ENCODE measurements at places on chromosomes 2 and 18. TPM values are rescaled to one million over a fixed set of nuclear protein-coding genes. Genes with fewer than 3 reads are reported as not detected.

GRCh38 chr2:239255628-239256349 is 145.0 kb downstream of the HDAC4 start:
- no peak overlapping the region for H3K4me3 ChIP-seq
- H3K4me1 ChIP-seq, result peaks cover 77% of the 10 kb centered on the region
- H3K27me3 ChIP-seq, result no peaks in the 10 kb centered on the region
- DNase-seq, result no peak

- H3K4me3 ChIP-seq, result no peak overlapping the region
- peaks cover 17% of the 10 kb centered on the region for H3K4me1 ChIP-seq
- no peak overlapping the region for H3K27ac ChIP-seq
- peaks cover 55% of the 10 kb centered on the region for H3K36me3 ChIP-seq
Measured at GRCh38 chr2:207599636-207600035, 25.6 kb downstream of the METTL21A start.

- H3K36me3 ChIP-seq, result no peaks in the 10 kb centered on the region
- H3K4me1 ChIP-seq, result peaks cover 63% of the 10 kb centered on the region
- peak; percentile 82 for DNase-seq
- H3K27ac ChIP-seq, result peak within 1 kb of the TSS; percentile 90
- H3K4me3 ChIP-seq, result peak within 1 kb of the TSS; percentile 91
- no peaks in the 10 kb centered on the region for H3K27me3 ChIP-seq
Measured at GRCh38 chr2:64653109-64654062, at the start of gene SERTAD2. TSS of gene SERTAD2 (minus strand) at chr2:64653913. CDS start at chr2:64636871, 17,042 bp downstream.

- H3K27ac ChIP-seq, result peak overlapping the region; percentile 66
- peaks cover 53% of the 10 kb centered on the region for H3K4me1 ChIP-seq
- no peaks in the 10 kb centered on the region for H3K27me3 ChIP-seq
- H3K36me3 ChIP-seq, result peaks cover 20% of the 10 kb centered on the region
- no peak for DNase-seq
Measured at GRCh38 chr2:156476850-156477206, 40.6 kb downstream of the GPD2 start.

- H3K27me3 ChIP-seq, result peaks cover 24% of the 10 kb centered on the region
- DNase-seq, result no peak
- H3K4me1 ChIP-seq, result peaks cover 2% of the 10 kb centered on the region
- H3K36me3 ChIP-seq, result no peaks in the 10 kb centered on the region
Measured at GRCh38 chr18:34956663-34957062, 84.5 kb upstream of the MAPRE2 start.

- H3K27ac ChIP-seq, result no peak overlapping the region
- peaks cover 27% of the 10 kb centered on the region for H3K36me3 ChIP-seq
- no peak overlapping the region for H3K4me3 ChIP-seq
- H3K4me1 ChIP-seq, result peaks cover 26% of the 10 kb centered on the region
- no peaks in the 10 kb centered on the region for H3K27me3 ChIP-seq
- DNase-seq, result no peak
Measured at GRCh38 chr2:20351555-20352229, 1.0 kb upstream of the PUM2 start.

GRCh38 chr2:234098681-234099080 is 48.2 kb downstream of the SPP2 start:
- peaks cover 31% of the 10 kb centered on the region for H3K4me1 ChIP-seq
- no peak overlapping the region for H3K4me3 ChIP-seq
- no peak overlapping the region for H3K27ac ChIP-seq
- H3K36me3 ChIP-seq, result no peaks in the 10 kb centered on the region
- peaks cover 8% of the 10 kb centered on the region for H3K27me3 ChIP-seq

DNA sequence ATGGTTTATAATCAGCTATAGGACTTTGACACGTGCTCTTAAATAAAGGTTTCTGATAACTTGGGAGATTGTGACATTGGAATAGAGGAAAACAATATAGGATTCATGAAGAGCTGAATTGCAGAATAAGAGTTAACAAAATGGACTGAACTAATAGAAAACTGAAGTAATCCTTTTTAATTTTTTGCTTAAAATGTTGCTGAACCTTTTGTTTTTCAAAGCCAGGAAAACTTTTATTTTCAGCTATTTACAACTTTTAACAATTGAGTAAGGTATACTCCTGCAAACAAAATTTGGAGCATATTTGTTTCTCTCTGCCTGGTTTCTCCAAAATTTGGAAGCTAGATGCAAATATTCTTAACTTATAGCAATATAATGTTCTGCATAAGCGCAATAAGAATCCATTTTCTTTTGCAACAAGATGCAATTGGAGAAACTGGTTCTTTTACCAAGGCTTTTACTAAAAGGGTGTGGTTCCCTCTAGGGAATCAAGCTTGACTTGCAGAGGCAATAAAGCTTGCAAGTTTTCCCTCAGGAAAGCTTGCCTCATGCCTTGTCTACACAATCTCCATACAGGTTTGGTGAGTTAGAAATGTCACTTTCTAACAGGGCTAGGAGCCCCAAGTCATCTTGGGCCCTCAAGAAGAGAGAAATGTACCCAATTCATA is 10.3 kb upstream of the PDK1 start:
- no peak overlapping the region for H3K27ac ChIP-seq
- no peak for DNase-seq
- peaks cover 12% of the 10 kb centered on the region for H3K4me1 ChIP-seq

GRCh38 chr2:185475914-185476313 is 262.7 kb upstream of the FSIP2 start:
- H3K27me3 ChIP-seq, result no peaks in the 10 kb centered on the region
- no peaks in the 10 kb centered on the region for H3K4me1 ChIP-seq

DNA sequence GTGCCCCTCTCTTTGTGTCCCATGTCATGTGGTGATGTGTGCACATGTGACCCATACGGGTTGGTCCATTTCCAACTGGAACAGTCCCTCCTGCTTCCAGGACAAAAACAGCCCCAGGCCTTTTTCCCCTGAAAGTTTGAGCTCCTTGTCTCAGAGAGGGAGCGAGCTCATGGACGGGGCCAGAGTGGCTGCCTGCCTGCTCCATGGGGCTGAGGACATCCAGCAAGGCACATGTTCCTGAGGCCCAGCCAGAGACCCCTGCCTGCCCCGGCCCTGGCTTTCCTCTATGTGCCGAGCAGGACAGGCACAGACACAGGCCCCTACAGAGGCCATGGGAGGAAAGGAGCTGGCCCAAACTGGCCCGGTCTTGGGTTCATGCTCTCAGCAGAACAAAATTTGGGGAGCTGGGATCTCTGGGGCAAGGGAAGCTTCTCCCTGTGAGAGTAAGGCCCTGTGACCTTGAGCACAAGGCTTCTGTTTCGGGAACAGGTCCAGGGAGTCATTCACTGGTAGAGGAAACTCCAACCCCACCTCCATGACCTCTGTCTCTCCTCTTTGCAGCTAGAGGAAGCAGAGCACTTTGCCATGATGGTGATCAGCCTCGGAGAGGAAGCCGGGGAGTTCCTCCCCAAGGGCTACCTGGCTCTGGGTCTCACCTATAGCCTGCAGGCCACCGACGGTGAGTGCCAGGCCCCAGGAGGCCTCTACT is 105.8 kb upstream of the MCFD2 start:
- no peak for DNase-seq
- no peak overlapping the region for H3K4me3 ChIP-seq
- no peaks in the 10 kb centered on the region for H3K27me3 ChIP-seq
- peaks cover 30% of the 10 kb centered on the region for H3K36me3 ChIP-seq
- no peak overlapping the region for H3K27ac ChIP-seq

DNA sequence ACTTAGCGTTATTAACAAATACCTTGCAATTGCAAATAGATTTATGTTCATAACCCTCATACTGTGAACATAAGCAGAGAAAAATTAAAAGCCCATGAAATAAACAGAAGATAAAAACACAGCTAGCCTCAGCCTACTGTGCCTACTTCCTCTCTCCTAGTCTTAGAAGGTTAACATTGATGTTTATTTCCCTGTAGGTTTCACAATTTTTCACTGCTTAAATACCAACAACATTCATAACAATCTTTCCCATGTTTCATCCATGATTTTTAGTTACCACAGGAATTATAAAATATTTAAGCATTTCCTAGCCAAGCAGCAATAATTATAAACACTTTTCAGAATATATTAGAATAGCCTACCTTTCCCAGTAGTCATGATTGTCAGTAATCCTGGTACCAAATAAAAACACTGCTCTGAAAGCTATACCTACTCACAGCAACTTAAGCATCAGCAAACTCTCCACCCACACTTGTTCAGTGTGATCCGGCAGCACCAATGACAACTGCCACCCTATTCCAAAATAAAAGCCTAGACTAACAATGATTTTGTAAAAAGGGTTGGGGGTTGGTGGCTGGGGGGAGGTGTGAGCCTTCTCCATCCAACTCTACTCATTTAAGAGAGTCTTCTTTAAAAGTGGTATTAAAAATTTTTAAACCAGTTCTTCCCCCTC is 40.6 kb upstream of the RNU4ATAC start:
- no peak for DNase-seq
- H3K36me3 ChIP-seq, result peaks cover 17% of the 10 kb centered on the region
- H3K4me1 ChIP-seq, result peaks cover 21% of the 10 kb centered on the region
- no peak overlapping the region for H3K4me3 ChIP-seq
- no peak overlapping the region for H3K27ac ChIP-seq
- no peaks in the 10 kb centered on the region for H3K27me3 ChIP-seq

DNA sequence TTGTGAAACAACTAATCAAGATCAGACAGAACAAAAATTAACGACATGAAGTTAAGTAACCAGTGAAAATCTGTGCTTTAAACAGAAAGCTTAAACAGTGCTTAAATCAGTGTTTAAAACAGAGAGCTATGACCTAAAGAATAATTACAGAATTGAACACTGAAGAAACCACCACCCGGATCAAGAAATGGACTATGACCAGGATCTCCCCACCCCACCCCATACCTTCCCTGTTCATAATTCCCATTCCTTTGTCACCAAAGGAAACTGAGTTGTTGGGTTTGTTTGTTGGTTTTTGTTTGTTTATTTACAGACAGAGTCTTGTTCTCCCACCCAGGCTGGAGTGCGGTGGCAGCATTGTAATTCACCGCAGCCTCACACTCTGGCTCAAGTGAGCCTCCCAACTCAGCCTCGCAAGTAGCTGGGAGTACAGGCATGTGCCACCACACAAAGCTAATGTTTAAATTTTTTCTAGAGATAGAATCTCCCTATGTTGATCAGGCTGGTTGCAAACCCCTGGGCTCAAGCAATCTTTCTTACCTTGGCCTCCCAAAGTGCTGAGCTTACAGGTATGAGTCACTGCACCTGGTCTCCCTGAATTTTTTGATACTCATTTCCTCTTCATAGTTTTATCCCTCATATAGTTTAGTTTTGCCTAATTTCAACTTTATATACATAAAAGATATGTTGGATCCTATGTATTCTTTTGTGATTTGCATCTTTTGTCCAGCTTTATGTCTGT is 8.2 kb upstream of the ALPG start:
- no peak overlapping the region for H3K27ac ChIP-seq
- no peak overlapping the region for H3K4me3 ChIP-seq
- peaks cover 9% of the 10 kb centered on the region for H3K27me3 ChIP-seq
- no peaks in the 10 kb centered on the region for H3K4me1 ChIP-seq
- no peak for DNase-seq

DNA sequence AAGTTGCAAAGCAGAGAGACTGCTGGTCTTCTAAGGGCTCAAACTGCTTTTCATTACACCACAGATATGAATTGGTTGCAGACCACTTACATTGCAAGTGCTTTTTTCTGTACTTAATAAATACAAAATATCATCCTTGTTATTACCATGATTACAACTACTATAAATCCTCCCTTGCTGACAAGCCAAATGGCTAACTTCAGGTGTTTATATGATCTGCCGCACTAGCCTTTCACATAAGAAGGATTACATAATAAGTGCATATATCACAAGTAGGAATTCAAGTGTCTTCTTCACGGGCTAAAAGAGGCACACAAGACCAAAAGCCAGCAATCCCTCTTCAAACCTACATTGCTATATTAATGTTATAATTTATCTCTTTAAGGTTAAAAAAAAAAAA is 373.0 kb downstream of the ZEB2 start:
- no peak for DNase-seq
- no peak overlapping the region for H3K4me3 ChIP-seq
- no peaks in the 10 kb centered on the region for H3K4me1 ChIP-seq
- H3K27ac ChIP-seq, result no peak overlapping the region
- peaks cover 16% of the 10 kb centered on the region for H3K36me3 ChIP-seq
- no peaks in the 10 kb centered on the region for H3K27me3 ChIP-seq

DNA sequence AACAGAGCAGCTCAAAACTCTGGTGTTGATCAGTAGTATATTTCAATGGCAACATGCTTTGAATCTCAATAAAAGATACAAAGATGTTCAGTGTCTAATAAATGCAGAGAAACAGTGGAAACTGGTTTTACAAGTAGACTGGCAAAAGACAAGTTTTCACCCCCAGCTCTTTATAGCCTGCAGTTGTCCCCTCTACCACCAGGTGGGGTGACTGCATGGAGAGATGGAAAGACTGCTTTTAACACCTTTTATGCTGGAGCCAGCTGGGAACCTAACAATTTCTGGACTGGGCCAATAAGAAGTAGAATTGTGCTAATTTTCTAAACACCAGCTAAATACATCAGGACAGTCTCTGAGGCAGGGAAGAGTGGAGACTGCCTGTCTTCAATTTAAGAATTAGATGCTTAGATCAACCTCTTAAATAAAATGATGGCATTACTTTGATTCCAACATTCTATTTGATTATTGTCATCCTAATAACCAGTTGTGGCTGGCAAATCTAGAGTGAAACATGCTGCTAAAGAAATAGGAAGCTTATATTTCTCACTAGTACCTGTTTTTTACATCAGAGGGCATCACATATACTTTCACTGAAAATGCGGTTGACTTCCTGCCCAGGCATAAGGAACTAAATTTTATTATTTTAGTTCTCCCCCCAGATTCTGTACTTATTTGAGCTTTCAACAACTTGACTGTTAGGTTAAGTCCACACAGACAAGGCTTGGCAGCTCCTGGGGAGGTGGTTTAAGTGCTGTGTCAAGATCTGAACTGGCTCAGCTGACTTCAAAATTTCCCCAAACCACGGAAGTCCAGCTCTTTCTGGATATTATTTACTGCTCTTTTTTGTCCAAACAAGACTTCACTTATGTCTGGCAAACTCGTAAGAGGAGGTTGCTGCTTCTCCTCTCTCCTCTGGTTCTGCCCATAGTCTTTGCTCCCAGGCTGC is 140.5 kb downstream of the TPGS2 start:
- no peak overlapping the region for H3K4me3 ChIP-seq
- H3K36me3 ChIP-seq, result no peaks in the 10 kb centered on the region
- DNase-seq, result peak; percentile 27
- H3K4me1 ChIP-seq, result no peaks in the 10 kb centered on the region
- no peak overlapping the region for H3K27ac ChIP-seq
- peaks cover 2% of the 10 kb centered on the region for H3K27me3 ChIP-seq

DNA sequence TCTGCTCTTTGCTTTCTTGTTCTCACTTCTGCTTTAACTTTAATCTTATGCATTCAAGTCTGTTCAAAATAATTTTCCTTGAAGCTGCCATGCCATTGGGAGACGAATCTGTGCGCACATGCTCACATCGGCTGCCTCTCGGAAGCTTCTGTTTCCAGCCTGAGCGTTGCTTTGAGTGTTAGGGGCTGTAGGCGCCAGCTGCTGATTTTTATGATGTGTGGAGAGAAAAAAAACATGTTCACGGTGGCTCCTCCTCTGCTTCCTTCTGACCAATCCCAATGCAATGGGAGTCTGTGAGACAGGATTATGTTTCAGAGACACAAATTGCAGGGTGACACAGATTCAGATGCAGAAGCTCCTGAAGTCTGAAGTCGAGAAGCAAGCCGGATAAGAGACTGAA is at the start of gene MC4R:
Gene MC4R (minus strand): TSS at position 180 of the 400 bp plus-strand sequence. CDS start 426 bp downstream, outside the sequence.
- H3K36me3 ChIP-seq, result no peaks in the 10 kb centered on the region
- no peaks in the 10 kb centered on the region for H3K4me1 ChIP-seq
- no peak within 1 kb of the TSS for H3K27ac ChIP-seq

GRCh38 chr2:10834068-10834655 is 21.6 kb upstream of the PDIA6 start:
- H3K27ac ChIP-seq, result no peak overlapping the region
- H3K27me3 ChIP-seq, result peaks cover 23% of the 10 kb centered on the region
- no peak overlapping the region for H3K4me3 ChIP-seq
- peaks cover 2% of the 10 kb centered on the region for H3K4me1 ChIP-seq

The TDRD15 gene
- not detected for total RNA-seq

The GKN2 gene
- total RNA-seq, result not detected

The CSRNP3 gene
- not detected for total RNA-seq

The RNF103 gene
- 12.4 TPM for total RNA-seq

The CDH19 gene
- not detected for total RNA-seq

The ADD2 gene
- 3.1 TPM for total RNA-seq

The SP140L gene
- 55.7 TPM for total RNA-seq

The DIPK1C gene
- total RNA-seq, result not detected
